ENCODE measurements at places on chromosomes 2 and 18. TPM values are rescaled to one million over a fixed set of nuclear protein-coding genes. Genes with fewer than 3 reads are reported as not detected.

GRCh38 chr2:28274911-28275685 is 117.6 kb upstream of the FOSL2 start:
- DNase-seq: peak; percentile 54

GRCh38 chr2:136486115-136486514 is 279.2 kb upstream of the THSD7B start:
- no peak for DNase-seq

The ADGRF3 gene
- total RNA-seq: 0.89 TPM

The CRYBA2 gene
- total RNA-seq: not detected

DNA sequence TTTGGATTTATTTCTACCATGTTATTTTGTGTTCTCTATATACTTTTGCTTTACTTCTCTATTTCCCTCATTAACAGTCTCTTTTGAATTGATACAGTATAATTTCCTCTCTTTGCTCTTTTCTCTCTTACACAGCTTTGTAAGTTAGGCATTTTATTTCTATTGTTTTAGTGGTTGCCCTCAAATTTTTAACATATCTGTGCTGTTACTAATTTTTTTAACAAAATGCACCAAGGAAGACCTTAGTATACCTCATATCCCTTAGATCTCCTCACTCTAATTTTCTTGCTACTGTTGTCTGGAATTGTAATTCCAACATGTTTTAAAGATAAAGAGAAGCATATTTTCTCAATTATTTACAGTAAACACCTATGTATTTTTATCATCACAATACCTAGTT is 416.8 kb upstream of the SLC14A2 start:
- DNase-seq: no peak

- DNase-seq: no peak
Observed at GRCh38 chr2:195910570-195910969, 158.1 kb downstream of the DNAH7 start.

DNA sequence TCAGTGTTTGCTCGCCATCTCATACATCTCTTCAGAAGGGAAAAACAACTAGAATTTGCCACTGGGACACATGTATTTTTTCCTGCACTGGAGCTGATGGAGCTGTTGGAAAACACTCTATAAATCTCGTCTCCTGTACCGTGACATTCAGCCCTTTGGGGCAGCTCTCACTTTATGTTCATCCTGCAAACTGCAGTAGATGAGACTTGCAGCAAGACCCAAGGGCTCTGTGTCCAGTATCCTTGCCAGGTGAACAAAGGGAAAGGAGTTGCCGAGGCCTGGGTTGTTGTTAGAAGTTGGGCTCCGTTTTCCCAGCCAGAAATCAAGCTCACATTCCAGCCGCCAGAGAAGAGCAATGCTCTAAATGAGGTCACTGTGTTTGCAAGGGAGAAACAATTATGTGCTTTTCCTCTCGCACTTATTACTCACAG is 285.1 kb downstream of the SLC4A3 start:
- DNase-seq: no peak

The SCYGR4 gene
- not detected for total RNA-seq

- no peak for DNase-seq
Observed at GRCh38 chr18:9958861-9959399, 45.1 kb downstream of the VAPA start.

The VWA3B gene
- total RNA-seq: 1.7 TPM

DNA sequence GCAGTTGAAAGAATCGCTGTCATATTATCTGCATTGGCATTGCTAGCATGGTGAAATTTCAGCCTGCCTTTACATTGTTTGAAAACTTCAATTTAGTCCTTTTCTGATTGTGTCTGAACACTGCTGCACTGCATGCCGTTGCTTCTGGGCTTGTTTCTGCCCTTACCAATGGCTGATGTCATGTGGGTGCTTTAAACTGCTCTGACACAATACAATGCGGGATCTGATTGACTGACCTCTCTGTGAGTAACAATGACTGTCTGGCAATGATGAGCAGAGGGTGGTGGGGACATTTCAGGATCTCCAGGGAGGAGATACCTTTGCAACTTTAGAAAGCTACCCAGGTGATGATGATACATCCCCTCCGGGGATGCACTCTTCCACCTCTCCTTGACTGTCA is 119.5 kb upstream of the ZBTB14 start:
- no peak for DNase-seq

The SLC5A7 gene
- 3.7 TPM for total RNA-seq

The CD8B2 gene
- total RNA-seq: 0.65 TPM

- no peak for DNase-seq
Observed at GRCh38 chr2:166539340-166540162, 45.5 kb upstream of the SCN7A start.

The SH2D6 gene
- 0.75 TPM for total RNA-seq

DNA sequence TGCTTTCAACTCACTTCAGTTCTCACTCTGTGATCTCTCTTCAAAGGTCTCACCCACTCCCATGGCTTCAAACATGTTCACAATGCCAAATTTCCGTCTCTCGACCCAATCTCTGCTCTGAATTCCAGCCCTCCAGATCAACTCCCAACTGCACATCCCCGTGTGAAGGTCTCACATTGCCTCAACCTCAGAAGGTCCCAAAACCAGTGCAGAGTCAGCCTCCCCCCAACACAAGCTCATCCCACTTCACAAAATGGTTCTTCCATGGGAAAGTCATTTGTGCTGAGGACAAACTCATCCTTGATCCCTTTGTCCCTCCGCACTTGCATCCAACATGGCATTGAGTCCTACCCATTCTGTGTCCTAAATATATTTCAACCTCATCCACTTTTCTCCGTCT is 31.0 kb upstream of the GNAL start:
- no peak for DNase-seq

The SP140 gene
- total RNA-seq: 2.7 TPM

DNA sequence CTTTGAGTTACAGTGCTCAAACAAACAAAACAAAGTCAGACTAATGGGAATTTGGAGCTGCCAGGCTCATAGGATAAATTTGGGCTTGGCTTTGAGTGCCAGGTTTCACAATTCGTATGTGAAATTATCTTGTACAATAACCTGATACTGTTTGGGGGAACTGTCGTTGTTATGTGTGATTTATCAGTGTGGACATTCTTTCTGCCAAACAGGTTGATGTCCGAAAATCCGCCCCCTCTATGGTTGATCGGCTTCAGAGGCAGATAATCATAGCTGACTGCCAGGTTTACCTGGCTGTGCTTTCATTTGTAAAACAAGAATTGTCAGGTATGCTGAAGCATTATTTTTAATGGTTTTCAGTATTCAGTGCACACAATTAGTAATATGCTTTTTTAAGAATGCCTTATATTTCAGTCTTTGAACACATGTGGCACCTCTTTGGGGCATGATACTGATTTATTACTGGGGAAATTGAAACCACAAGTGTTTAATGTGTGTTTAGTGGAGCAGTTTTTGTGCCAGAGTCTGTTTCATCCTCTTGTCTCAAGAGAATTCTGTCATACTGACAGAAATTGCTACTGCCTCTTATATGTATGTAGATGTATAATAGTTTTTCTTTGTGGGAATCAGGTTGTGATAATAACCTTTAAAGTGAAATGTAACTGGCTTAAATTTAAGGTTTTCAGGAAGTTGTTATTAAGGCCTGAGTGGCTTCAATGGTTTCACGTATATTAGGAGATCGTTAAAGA is 54.6 kb downstream of the TTC39C start:
- DNase-seq: no peak

The ACVR1C gene
- 0.81 TPM for total RNA-seq

- no peak for DNase-seq
Observed at GRCh38 chr2:201628545-201628944, 14.8 kb downstream of the TMEM237 start.

DNA sequence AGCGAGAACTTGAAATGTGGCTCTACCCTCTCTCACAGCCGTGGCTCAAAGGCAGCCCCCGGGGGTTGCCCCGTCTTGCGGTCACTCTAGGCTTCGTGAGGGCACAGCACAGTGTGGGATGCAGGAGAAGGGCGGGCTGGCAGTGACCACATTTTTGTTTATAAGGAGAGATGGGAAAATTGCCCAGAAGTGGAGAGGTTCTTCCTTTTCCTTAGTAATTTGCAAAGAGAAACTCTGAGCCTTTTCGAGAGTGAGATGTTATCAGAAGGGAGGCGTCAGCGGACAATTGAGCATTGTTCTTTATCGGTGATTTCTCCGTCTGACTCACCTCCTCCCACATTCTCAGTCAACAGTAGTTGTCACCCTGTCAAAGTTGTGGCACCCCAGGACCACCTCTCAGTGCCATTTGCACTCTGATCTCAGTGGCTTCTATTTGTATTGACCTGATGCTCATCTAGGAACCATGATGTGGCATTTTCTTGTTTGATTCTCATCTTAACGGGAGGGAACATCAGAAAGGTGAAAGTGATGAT is 89.6 kb downstream of the ACAA2 start:
- DNase-seq: no peak

DNA sequence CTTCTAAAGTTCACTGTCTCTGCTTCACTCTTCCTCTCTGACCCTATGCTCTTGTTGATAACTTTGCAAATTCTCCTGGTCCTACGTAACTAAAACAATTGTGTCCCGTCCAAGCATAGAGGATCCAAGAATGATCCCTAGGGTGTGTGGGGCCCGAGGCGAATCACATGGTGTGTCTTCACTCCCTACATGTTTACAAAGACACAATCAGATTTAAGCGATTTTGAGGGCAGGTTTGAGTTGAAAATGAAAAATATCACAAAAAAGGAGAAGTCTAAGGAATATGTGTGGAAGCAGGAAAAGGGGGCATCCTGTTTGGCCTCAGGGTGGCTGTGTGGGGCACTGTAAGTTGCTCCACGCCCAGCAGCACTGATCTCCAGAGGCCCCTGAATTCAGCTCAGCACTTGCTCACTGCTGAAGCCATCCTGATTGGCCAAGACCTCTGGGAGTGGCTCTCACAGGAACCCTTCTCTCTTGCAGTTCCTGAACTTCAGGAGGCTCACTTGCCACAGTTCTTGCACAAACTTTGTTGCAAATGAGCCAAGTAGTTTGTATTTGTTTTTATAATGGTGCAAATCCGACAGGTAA is 363.6 kb downstream of the ZNF521 start:
- DNase-seq: no peak

The POTEI gene
- total RNA-seq: not detected

GRCh38 chr2:222709191-222709891 is 37.9 kb downstream of the MOGAT1 start:
- DNase-seq: peak; percentile 51

The NT5DC4 gene
- total RNA-seq: not detected

- DNase-seq: no peak
Observed at GRCh38 chr2:209401788-209402187, 22.1 kb upstream of the MAP2 start.
